Muscle of leg (tissue), 16 donors: ENCODE measurements at places on chromosomes 13 and 19. TPM values are rescaled to one million over a fixed set of nuclear protein-coding genes. Genes with fewer than 3 reads are reported as not detected.
A peak's percentile ranks its signal among the peaks of the same experiment; 100 is the strongest.

DNA sequence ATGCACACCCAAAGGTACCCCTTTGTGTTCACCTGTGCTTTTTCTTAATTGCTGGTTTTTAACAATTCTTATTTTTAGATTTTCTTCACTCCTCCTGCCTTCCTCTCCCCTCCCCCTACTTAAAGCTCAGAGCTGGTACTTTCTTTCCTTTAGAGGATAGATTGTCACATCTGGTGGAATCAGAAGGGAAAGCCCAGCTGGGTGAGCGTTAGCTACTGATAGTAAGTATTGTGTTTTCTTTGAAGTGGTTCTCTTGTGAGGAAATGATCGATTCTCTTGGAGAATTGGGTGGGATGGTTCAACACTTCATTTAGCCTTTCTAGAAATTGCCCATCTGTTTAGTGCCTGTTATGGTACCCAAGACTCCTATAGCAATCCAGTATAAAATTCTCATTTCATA lies 84.8 kb downstream of the FLT1 start:
- H3K27me3 ChIP-seq: no peaks in the 10 kb centered on the region
- no peaks in the 10 kb centered on the region for H3K36me3 ChIP-seq
- no peak for DNase-seq
- H3K27ac ChIP-seq: no peak overlapping the region

GRCh38 chr13:49395878-49396380 lies 47.9 kb downstream of the CAB39L start:
- no peaks in the 10 kb centered on the region for H3K27me3 ChIP-seq
- H3K36me3 ChIP-seq: no peaks in the 10 kb centered on the region
- DNase-seq: peak; percentile 84
- H3K27ac ChIP-seq: peak overlapping the region; percentile 1

GRCh38 chr13:33153421-33154404 lies 131.8 kb downstream of the STARD13 start:
- peaks cover 22% of the 10 kb centered on the region for H3K36me3 ChIP-seq
- H3K27me3 ChIP-seq: no peaks in the 10 kb centered on the region
- H3K27ac ChIP-seq: peak overlapping the region; percentile 56
- no peak overlapping the region for H3K4me3 ChIP-seq
- peaks cover 7% of the 10 kb centered on the region for H3K4me1 ChIP-seq

OR10H1 gene
- not detected for total RNA-seq

DNASE2 gene
- 7.7 TPM for total RNA-seq

- H3K36me3 ChIP-seq: no peaks in the 10 kb centered on the region
- H3K4me1 ChIP-seq: no peaks in the 10 kb centered on the region
- DNase-seq: no peak
- no peaks in the 10 kb centered on the region for H3K27me3 ChIP-seq
These were observed 221.8 kb downstream of the ENOX1 start for GRCh38 chr13:43564952-43565351.

GRCh38 chr13:111049791-111050538 lies 65.1 kb upstream of the ARHGEF7 start:
- no peak overlapping the region for H3K4me3 ChIP-seq
- H3K36me3 ChIP-seq: no peaks in the 10 kb centered on the region
- peaks cover 36% of the 10 kb centered on the region for H3K4me1 ChIP-seq
- DNase-seq: peak; percentile 49
- H3K27ac ChIP-seq: no peak overlapping the region

C5AR2 gene
- total RNA-seq: 0.40 TPM

ADPRHL1 gene
- 212 TPM for total RNA-seq

DNA sequence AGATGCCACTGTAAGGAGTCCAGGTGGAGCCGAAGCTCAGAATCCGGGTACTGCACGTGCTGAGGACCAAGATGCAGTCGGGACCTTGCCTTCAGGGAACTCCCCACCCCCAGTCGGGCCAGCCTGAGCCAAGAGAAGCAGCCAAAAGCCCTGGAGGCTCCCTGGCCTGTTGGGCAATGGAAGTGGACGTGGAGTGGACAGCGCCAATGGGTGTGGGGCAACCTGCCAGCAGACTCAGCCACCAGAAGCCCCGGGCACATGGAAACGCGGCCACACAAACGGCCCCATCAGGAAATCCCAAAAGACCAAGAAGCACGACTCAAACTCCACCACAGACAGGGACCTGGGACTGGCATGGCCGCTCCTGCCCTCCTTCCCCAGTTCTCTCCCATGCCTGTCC lies 30.0 kb upstream of the KCTD15 start:
- no peak overlapping the region for H3K4me3 ChIP-seq
- H3K27ac ChIP-seq: no peak overlapping the region
- no peaks in the 10 kb centered on the region for H3K36me3 ChIP-seq
- no peaks in the 10 kb centered on the region for H3K4me1 ChIP-seq

DNA sequence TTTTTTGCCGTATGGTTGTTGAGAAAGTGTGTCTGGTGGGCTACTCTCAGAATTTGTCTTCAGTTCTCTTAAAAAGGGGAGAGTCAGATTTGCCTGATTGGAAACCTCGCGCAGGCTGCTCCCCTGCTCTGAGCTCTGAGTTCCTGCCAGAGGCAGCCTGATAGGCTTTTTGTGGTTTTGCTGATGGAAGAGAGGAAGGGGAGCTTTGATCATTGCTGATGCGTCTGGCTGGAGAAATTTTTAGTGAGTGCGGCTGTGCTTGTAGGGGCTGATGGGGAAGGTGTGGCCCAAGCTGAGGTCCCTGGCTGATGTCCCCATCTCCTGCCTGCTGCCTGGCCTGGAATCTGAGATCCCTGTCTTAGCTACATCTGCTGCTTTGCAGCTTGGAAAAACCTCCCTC lies 2.8 kb downstream of the CHST8 start:
- no peak for DNase-seq
- H3K36me3 ChIP-seq: no peaks in the 10 kb centered on the region
- no peak overlapping the region for H3K4me3 ChIP-seq
- peaks cover 17% of the 10 kb centered on the region for H3K4me1 ChIP-seq
- no peak overlapping the region for H3K27ac ChIP-seq

DNA sequence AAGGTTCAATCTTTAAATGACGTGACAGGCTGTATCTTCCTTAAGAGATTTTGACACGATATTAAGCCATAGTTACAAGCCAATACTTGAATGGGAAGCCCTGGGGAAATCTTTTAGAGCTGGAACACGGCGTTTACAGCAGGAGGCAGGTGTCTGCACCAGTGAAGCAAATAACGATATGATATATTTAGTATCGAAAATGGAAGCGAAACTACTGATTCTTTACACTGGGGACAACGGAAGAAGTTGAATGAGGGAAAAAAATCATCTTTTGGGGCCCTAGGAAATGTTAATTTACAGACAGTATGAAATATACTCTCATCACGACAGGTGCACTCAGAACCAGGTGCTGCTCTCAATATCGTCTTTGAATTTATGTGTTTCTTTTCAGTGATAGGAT lies 793.9 kb upstream of the PCDH20 start:
- H3K27ac ChIP-seq: no peak overlapping the region
- no peak overlapping the region for H3K4me3 ChIP-seq
- no peak for DNase-seq
- H3K27me3 ChIP-seq: no peaks in the 10 kb centered on the region
- H3K36me3 ChIP-seq: no peaks in the 10 kb centered on the region

- DNase-seq: no peak
- H3K4me1 ChIP-seq: no peaks in the 10 kb centered on the region
- no peaks in the 10 kb centered on the region for H3K36me3 ChIP-seq
These were observed 76.8 kb upstream of the CACNA1A start for GRCh38 chr19:13583114-13583513.

TYROBP gene
- 18.0 TPM for total RNA-seq

GRCh38 chr13:50800091-50800739 lies 43.3 kb downstream of the DLEU7 start:
- peaks cover 15% of the 10 kb centered on the region for H3K4me1 ChIP-seq
- DNase-seq: peak; percentile 34
- no peak overlapping the region for H3K4me3 ChIP-seq
- no peaks in the 10 kb centered on the region for H3K27me3 ChIP-seq
- peak overlapping the region; percentile 23 for H3K27ac ChIP-seq

- H3K27ac ChIP-seq: no peak overlapping the region
- H3K27me3 ChIP-seq: no peaks in the 10 kb centered on the region
- DNase-seq: no peak
- peaks cover 5% of the 10 kb centered on the region for H3K4me1 ChIP-seq
- no peaks in the 10 kb centered on the region for H3K36me3 ChIP-seq
These were observed 53.5 kb upstream of the ZNF507 start for GRCh38 chr19:32291876-32292275.

DNA sequence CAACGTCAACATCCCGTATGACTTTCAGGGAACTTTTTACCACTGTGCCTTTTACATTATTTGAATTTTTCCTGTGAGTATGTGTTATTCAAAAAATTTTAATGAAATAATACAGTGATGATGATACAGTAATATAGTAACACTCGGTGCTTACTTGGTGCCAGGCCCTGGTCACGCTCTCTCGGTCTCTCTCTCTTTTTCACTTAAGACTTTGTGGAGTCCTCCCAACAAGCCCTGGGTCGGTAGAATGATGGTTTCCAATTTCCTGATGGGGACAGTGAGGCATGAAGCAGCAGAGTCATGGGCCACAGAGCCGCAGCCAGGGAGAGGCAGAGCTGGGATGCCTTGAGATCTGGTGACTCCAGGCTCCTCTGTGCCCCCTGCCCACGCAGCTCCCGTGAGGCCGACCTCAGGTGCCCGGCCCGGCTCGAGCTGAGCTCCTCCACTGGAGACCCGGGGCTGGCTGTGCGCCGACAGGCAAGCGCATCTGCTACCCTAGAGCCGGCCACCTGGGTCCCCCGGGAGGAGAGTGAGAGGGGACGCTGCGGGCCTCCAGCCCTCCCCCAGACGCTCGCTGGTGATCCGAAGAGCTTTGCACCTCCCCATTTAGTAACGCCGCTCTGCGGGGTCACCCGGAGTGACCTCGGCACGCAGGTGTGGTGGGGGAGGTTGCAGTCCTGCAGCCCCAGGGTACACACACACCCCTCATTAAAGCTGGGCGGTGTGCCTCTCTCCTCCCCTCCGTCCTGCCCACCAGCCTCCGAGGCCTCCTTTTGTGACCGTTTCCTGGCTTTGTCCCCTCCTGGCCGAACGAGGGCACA lies 4.4 kb upstream of the SBK3 start:
- no peak for DNase-seq
- H3K36me3 ChIP-seq: no peaks in the 10 kb centered on the region
- no peak overlapping the region for H3K4me3 ChIP-seq
- no peak overlapping the region for H3K27ac ChIP-seq
- peaks cover 22% of the 10 kb centered on the region for H3K27me3 ChIP-seq

KIR2DL1 gene
- not detected for total RNA-seq

DNA sequence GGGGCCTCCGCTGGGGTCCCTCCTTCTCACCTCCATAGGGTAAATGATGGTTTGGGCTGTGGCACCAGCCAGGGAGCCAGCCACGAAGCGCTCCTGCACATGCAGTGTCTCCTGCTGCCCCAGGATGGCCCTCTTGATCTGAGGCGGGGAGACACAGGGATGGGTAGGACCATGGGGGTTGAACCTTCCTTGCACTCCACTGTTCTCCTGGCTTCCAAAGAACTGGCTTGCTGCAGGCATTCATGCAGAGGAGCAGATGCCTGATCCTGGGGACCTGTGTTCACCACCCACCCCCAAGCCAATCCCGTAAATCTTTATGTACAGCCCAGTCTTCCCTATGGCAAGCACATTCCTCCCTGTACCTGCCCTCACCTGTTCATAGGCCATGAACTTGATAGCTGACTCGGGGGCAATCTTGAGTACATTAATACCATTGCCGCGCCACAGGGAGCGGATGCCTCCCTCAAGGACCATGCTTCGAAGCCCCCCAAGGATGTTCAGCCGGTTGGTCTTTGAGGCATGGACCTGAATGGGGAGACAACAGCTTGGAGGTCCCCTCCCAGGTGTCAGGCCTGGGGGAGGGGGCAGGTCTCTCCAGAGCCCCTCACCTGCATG lies 5.5 kb downstream of the SLC25A23 start:
- H3K4me1 ChIP-seq: peaks cover 6% of the 10 kb centered on the region
- no peak overlapping the region for H3K27ac ChIP-seq
- no peak overlapping the region for H3K4me3 ChIP-seq
- peaks cover 33% of the 10 kb centered on the region for H3K36me3 ChIP-seq
- no peak for DNase-seq
- H3K27me3 ChIP-seq: no peaks in the 10 kb centered on the region

DNA sequence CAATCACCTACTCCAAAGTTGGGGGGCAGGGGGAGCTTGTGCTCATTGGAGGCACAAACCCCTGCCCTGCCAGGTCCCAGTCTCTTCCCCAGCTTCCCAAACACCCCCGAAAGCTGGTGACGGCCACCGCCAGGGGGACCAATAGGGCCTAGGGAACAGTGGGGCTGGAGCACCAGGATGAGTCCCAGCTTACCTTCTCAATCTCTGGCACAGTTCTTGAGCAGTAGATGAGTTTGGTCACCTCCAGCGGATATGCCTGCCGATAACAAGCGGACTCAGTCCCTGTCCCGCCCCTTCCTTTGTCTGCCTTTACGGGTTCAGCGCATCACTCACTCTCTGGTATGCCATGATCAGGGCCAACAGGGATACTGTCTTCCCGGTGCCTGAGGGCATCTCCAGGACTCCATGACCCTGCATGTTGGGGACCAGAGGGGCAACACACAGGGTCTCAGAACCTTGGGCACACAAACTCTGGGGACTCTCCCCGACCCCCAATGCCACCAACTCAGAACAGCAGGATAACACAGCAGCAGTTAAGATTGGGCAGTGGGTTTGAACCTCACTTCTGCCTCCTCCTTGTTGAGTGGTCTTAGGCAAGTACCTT lies 1.5 kb downstream of the ERCC2 start:
- no peak overlapping the region for H3K27ac ChIP-seq
- no peak for DNase-seq
- H3K27me3 ChIP-seq: no peaks in the 10 kb centered on the region
- H3K4me3 ChIP-seq: no peak overlapping the region
- peaks cover 19% of the 10 kb centered on the region for H3K36me3 ChIP-seq

GRCh38 chr19:10888421-10888866 lies 17.1 kb downstream of the CARM1 start:
- DNase-seq: no peak
- no peak overlapping the region for H3K27ac ChIP-seq
- no peaks in the 10 kb centered on the region for H3K36me3 ChIP-seq
- H3K27me3 ChIP-seq: no peaks in the 10 kb centered on the region
- peaks cover 54% of the 10 kb centered on the region for H3K4me1 ChIP-seq
- no peak overlapping the region for H3K4me3 ChIP-seq
